ENCODE measurements at places on chromosomes 7 and 10. TPM values are rescaled to one million over a fixed set of nuclear protein-coding genes. Genes with fewer than 3 reads are reported as not detected.
A peak's percentile ranks its signal among the peaks of the same experiment; 100 is the strongest.

Gene TET1
- 10.7 TPM for total RNA-seq

Gene STRIP2
- 0.44 TPM for total RNA-seq

Gene FXYD4
- total RNA-seq: not detected

Gene OR2A42
- not detected for total RNA-seq

Gene DUSP5
- 21.9 TPM for total RNA-seq

Gene CNPY4
- total RNA-seq: 12.8 TPM

Gene PRSS37
- total RNA-seq: not detected

DNA sequence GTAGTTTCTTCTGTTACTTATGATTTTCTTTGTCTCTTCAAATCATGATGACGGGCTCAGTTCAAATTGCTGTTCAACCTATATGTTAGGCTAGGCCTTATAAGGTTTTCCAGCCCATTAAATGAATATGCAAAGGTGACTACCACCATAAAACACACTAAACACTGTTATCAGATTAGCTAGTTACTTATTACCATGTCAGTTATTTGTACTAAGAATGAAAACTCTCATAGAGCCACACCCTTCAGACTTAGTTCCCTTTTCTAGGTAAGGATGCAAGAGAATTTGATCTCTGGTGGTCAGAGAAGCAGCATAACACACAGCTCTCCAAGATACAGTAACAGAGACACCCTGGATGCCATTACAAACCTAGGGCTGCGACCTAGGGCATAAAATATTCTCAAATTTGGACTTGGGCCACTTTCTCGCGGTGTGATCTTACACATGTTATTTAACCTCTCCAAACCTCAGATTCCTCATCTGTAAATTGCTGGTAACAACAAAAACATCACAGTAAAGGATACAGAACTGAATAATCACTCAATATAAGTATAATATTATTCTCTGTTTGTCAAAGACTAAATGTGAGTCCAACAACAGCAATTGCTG lies 35.6 kb downstream of the ANKMY2 start:
- peaks cover 74% of the 10 kb centered on the region for H3K36me3 ChIP-seq
- no peak overlapping the region for H3K4me3 ChIP-seq

DNA sequence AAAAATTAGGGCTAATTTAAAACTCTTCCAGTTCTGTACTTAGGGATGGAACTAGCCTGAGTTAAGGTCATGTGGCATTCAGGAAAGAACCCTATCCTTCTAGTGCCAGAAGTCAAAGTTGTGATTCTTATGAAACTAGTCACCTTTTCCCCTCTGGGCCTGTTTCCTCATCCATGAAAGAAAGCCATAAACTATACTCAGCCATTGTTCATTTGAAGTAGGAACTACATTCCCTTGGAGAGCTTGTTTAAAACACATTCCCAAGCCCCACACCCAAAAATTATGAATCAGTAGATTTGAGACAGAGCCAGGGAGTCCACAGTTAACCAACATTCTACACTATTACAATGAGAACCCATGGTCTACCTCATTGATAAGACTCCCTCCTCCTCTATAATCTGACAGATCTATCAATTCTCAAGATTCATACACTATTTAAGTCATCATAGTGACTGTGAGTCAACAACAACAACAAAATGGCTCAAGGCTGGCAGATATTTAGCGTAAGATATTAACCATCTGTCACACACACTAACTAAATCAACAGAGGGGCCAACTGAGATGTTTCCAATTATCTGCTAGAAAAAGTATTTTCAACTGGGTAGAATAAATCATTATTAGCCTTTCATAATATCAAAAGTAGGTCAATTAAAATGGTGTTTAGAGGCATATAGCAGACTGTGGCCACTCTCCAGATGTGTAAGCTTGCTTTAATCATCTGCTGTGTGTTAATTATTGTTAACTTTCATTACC lies 102.3 kb downstream of the SLC25A13 start:
- H3K27ac ChIP-seq: peak overlapping the region; percentile 6
- H3K27me3 ChIP-seq: no peaks in the 10 kb centered on the region
- H3K4me1 ChIP-seq: peaks cover 20% of the 10 kb centered on the region
- no peak overlapping the region for H3K4me3 ChIP-seq
- no peaks in the 10 kb centered on the region for H3K36me3 ChIP-seq

- no peak for DNase-seq
- H3K27me3 ChIP-seq: no peaks in the 10 kb centered on the region
- H3K4me3 ChIP-seq: no peak overlapping the region
- no peaks in the 10 kb centered on the region for H3K4me1 ChIP-seq
- peaks cover 7% of the 10 kb centered on the region for H3K36me3 ChIP-seq
Measured at GRCh38 chr7:95225301-95225700, 99.0 kb downstream of the PON1 start.

- H3K36me3 ChIP-seq: no peaks in the 10 kb centered on the region
- H3K4me3 ChIP-seq: no peak overlapping the region
- H3K27me3 ChIP-seq: no peaks in the 10 kb centered on the region
- H3K27ac ChIP-seq: no peak overlapping the region
- no peaks in the 10 kb centered on the region for H3K4me1 ChIP-seq
Measured at GRCh38 chr7:48083114-48083830, 5.8 kb upstream of the UPP1 start.

DNA sequence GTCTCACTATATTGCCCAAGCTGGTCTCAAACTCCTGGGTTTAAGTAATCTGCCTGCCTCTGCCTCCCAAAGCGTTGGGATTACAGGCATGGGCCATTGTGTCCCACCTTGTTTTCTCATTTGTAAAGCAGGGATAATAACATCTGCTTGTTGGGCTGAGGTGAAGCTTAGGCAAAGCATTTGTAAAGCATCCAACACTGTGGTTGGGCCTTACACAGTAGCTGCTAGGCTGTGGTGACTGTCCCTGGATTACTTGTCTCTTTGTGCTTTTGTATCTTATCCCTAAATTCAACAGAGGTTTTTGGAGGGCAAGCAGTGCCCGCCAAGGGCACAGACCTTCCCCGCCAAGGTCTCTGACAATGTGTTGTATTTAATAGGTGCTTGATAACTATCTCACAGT lies 14.3 kb downstream of the HKDC1 start:
- no peak overlapping the region for H3K27ac ChIP-seq
- H3K27me3 ChIP-seq: no peaks in the 10 kb centered on the region
- no peak for DNase-seq
- no peaks in the 10 kb centered on the region for H3K36me3 ChIP-seq
- no peaks in the 10 kb centered on the region for H3K4me1 ChIP-seq
- H3K4me3 ChIP-seq: no peak overlapping the region

GRCh38 chr7:100875356-100875751 lies 451 bp downstream of the SRRT start:
- no peak for DNase-seq
- peak overlapping the region; percentile 97 for H3K4me3 ChIP-seq
- H3K27ac ChIP-seq: peak overlapping the region; percentile 84
- no peaks in the 10 kb centered on the region for H3K27me3 ChIP-seq
- peaks cover 62% of the 10 kb centered on the region for H3K36me3 ChIP-seq
- peaks cover 31% of the 10 kb centered on the region for H3K4me1 ChIP-seq

- H3K4me3 ChIP-seq: no peak overlapping the region
- no peaks in the 10 kb centered on the region for H3K27me3 ChIP-seq
- H3K27ac ChIP-seq: no peak overlapping the region
Measured at GRCh38 chr7:25294624-25295023, 66.3 kb upstream of the NPVF start.

DNA sequence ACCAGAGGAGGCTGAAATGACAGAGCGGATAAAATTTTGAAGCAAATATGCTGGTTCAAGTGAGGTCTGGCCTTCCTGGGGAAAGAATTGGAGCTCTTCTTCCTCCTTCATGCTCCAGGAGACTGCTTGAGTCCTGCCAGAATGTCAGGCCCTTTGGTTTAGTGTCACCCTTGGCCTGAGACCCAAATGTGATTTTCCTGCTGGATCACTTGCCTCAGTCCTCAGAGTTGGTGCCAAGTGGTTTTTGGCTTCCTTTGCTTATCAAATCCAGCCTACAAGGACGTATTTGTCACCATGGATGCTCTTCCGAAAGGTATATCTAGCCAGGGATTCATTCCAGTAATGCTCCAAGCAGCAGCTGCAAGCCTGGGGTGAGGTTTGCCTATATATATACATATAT lies 118.4 kb downstream of the PLPP4 start:
- H3K27ac ChIP-seq: no peak overlapping the region
- no peaks in the 10 kb centered on the region for H3K4me1 ChIP-seq
- no peaks in the 10 kb centered on the region for H3K36me3 ChIP-seq
- no peaks in the 10 kb centered on the region for H3K27me3 ChIP-seq

DNA sequence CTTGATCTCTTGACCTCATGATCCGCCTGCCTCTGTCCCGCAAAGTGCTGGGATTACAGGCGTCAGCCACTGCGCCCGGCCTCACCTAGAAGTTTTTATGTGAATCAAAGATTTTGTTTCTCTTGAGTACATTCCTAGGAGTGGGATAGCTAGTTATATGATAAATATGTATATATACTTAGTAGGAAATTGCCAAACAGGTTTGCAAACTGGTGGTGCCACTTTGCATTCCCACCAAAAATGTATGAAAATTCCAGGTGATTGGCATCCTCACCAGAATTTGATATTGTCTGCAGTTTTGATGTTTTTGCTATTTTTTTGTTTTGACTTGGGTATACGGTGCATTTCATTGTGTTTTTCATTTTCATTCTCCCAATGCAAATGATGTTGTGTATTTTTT lies 86.8 kb downstream of the NOD1 start:
- H3K27ac ChIP-seq: no peak overlapping the region
- H3K4me3 ChIP-seq: no peak overlapping the region
- H3K27me3 ChIP-seq: no peaks in the 10 kb centered on the region
- no peak for DNase-seq
- H3K36me3 ChIP-seq: peaks cover 12% of the 10 kb centered on the region

DNA sequence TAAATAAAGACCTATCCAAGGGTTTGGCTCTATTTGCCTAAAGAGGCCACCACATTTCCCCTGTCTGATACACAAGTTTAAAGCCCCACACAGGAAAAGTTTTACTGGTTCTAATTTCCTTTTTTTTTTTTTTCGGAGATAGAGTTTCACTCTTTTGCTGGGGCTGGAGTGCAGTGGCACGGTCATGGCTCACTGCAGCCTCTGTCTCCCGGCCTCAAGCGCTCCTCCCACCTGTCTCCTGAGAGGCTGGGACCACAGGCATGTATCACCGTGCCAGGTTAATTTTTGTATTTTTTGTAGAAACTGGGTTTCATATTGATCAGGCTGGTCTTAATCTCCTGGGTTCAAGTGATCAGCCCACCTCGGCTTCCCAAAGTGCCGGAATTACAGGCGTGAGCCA lies 53.3 kb upstream of the ASAH2 start:
- H3K27me3 ChIP-seq: no peaks in the 10 kb centered on the region
- H3K4me1 ChIP-seq: no peaks in the 10 kb centered on the region
- no peaks in the 10 kb centered on the region for H3K36me3 ChIP-seq
- H3K4me3 ChIP-seq: no peak overlapping the region

DNA sequence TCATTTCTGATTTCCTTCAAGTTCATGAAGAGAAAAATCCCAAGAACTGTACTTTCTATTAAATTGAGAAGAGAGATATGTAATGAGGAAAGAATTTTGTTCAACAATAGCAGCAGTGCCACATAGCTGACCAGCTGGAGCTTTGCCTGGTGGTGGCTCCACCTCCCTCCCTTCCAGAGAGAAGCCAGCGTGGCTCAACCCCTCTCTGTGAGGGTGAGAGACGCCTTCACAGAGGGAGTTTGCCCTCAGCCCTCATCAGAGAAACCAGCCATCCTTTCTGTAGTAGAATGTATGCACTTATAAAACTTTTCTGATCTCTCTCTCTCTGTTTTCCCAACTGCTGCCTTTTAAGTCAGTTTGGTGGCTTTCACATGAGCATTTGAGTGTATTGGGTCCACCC lies 20.5 kb upstream of the COL1A2 start:
- H3K27me3 ChIP-seq: no peaks in the 10 kb centered on the region
- no peaks in the 10 kb centered on the region for H3K36me3 ChIP-seq
- H3K27ac ChIP-seq: peak overlapping the region; percentile 91
- no peaks in the 10 kb centered on the region for H3K4me1 ChIP-seq

DNA sequence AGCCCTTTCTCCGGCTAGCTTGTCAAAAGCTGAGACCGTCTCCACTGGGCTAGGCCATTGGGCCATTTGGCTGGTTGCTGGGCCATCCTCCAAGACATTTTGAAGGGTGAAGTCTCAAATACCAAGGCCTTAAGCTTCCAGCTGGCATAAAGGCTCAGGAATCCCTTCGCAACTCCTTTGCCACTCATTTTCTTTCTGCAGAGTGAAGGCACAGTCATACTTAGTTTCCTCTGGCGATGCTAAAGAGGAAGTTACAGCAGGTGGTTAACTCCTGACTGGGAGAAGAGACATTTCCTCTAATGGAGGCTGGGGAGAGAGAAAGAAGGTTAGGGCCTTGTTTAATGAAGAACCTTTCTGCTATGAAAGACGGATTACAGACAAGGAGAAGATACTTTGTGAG lies 4.8 kb upstream of the REPIN1 start:
- H3K4me1 ChIP-seq: peaks cover 4% of the 10 kb centered on the region
- H3K27ac ChIP-seq: no peak overlapping the region
- H3K27me3 ChIP-seq: no peaks in the 10 kb centered on the region
- no peak for DNase-seq

GRCh38 chr10:100004805-100005510 lies 4.8 kb downstream of the DNMBP start:
- no peaks in the 10 kb centered on the region for H3K27me3 ChIP-seq
- peaks cover 66% of the 10 kb centered on the region for H3K4me1 ChIP-seq
- peak overlapping the region; percentile 68 for H3K27ac ChIP-seq
- DNase-seq: no peak

- no peak overlapping the region for H3K27ac ChIP-seq
- no peaks in the 10 kb centered on the region for H3K27me3 ChIP-seq
- no peak for DNase-seq
Measured at GRCh38 chr7:158067931-158068482, 519.6 kb downstream of the PTPRN2 start.
